ENCODE measurements at places on chromosomes 11 and 22.

DNA sequence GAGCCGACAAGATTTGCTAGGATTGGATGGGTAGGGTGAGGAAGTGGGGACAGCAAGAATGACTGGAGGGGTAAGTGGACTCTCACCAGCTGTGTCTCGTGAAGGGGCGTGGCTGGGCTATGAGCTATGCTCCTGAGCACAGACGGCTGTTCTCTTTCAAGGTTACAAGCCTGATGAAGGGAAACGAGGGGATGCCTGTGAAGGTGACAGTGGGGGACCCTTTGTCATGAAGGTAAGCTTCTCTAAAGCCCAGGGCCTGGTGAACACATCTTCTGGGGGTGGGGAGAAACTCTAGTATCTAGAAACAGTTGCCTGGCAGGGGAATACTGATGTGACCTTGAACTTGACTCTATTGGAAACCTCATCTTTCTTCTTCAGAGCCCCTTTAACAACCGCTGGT, 19.9 kb downstream of the F2 start:
- no peak for DNase-seq

GRCh38 chr11:35937700-35938099, 6.2 kb upstream of the LDLRAD3 start:
- no peak for DNase-seq

- no peak for DNase-seq
Measured at GRCh38 chr11:119885861-119886567, 157.0 kb upstream of the NECTIN1 start.

DNA sequence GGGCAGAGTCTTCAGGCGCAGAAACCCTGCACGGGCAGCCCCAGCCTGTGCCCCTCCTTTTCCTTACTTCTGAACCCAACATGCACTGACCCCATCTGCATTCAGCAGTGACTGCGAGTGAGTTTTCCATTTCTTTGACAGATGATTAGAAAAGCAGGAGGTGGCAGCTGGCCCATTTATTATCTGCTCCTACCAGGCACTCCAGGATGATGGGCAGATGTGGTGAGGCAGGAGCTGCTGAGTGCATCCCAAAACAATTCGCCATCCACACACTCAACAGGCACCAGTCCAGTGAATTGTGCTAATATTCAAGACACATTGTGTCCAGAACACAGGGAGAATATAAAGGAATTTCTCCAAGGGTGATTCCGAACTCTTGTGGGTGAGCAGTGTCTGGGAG, 208.5 kb downstream of the TENM4 start:
- no peak for DNase-seq

DNA sequence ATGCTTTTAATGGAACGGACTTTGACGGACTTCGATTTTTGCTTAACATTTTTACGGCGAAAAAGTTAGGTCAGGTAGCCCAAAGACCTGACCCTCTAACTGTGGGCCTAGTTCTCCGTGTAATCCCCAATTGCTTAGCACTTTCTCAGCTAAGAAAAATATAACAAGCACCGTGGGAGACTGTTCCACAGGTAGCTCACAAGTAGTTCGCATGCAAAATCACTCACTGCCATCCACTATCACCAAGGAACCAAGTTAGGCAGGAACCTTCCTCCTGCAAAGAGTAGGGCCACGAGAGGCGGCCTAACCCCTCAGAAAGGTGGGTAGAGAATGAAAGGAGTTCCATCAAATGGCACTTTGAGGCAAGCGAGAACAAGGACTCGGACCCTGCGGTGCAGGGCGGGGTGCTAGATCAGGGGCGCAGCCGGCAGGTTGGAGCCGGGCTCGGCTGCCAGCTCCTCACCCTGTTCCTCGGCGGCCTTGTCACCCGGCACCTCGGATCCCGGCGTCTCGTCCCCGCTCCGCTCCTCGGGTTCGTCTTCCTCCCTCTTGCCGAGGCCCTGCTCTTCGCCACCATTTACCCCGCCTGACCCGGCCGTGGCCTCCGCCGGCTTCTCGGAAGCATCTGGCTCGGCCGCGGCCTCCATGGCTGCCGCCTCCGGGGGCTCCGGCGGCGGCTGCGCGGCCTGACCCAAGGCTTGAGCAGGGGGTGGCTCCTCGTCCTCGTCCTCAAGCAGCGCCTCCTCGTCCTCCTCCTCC, 922 bp downstream of the HNRNPUL2 start:
- DNase-seq: no peak

DNA sequence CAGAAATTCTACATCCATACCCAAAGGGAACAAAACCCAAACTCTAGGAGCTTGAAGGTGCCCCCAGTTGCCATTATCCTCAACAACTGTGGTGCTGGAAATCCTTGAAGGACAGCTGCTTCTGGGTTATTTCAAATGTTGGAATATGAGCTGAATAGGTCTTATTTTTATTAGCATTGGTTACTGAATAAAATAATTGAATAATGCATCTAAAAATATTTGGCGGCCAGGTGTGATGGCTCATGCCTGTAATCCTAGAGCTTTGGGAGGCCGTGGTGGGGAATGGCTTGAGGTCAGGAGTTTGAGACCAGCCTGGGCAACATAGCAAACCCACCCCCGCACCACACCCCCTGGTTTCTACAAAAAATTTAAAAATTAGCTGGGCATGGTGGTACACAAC, 10.9 kb downstream of the PAMR1 start:
- no peak for DNase-seq

- DNase-seq: no peak
Measured at GRCh38 chr22:49514641-49515040, 313.0 kb downstream of the BRD1 start.

- no peak for DNase-seq
Measured at GRCh38 chr11:59281177-59281576, 68.5 kb upstream of the MPEG1 start.

DNA sequence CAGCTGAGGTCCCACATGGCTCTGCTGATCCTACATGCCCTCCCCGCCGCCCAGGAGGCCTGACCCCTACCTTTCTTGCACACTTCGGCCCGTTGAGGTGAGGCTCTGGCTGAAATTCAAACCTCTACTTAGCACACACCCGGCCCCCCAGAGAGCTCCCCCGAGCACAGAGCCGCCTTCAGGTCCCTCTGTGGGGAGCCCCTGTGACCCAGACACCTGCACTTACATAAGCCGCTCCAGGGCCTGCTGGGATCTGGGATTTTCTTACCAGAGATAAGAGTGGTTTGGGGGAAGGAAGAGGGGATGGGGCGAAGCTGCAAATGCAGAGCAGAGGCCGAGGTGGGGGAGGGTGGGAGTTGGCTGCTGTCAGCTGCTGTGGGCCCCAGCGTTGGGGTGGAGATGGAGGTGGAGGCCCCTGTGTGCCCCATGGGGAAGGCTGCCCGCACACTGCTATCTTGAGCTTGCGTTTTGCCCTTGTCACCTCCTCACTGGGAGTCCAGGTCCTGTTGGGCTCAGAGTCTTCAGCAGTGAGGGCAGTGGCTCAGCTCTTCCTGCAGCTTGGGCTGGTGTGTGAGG, 30.6 kb downstream of the CAPN1 start:
- DNase-seq: no peak

DNA sequence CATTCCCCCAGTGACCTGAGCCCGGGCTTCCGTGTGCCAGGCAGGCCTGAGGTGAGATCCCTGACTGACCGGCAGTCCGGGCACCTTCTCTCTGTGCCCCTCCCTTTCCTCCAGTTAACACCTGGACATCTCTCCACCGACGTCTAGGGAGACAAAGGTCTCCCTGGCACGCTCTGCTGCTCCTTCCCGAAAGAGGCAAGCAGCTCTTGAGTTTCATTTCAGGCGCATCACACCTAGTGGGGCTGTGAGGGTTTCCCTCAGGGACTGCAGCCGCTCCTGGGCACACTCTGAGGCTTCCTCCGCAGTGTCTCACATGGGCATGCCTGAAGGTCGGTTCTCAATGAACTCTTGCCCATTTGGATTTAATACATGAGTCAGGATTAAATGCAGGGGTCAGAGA, 322.7 kb downstream of the CTTN start:
- DNase-seq: no peak

DNA sequence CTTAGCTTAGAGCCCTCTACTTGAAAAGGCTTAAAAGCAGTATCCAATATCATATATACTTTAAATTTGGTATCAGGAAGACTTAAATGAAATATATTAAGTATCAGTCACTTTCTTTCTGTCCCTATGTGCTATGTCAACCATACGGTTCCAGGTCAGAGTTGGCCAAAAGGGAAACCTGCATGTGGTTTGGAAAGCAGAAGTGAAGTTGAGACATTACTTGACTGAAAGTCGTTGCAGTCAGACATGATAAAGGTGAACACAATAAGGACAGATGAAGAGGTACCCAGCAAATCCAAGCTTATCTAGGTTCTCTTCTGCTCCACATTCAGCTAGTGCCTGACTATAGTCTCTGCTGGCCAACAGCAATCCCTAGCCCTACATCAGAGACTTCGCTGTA, 336.8 kb downstream of the KCNA4 start:
- no peak for DNase-seq

GRCh38 chr22:21590809-21591641, 23.5 kb downstream of the UBE2L3 start:
- no peak for DNase-seq

DNA sequence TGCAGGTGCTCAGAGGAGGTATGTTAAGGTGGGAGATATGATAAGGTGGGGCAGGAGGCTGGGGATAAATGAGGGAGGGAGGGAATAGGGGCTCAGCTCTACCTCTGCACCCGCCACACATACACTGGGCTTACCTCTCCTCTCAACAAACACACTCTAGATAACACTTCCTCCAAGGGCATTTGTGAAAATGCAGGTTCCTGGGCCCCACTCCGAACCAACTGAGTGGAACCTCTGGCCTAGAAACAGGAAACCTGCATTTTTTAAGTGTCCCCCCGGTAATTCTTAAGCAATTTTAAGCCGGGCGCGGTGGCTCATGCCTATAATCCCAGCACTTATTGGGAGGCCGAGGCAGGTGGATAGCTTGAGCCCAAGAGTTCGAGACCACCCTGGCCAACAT, 46.5 kb upstream of the CD5 start:
- DNase-seq: no peak

GRCh38 chr11:69344570-69345145, 50.7 kb downstream of the MYEOV start:
- no peak for DNase-seq

DNA sequence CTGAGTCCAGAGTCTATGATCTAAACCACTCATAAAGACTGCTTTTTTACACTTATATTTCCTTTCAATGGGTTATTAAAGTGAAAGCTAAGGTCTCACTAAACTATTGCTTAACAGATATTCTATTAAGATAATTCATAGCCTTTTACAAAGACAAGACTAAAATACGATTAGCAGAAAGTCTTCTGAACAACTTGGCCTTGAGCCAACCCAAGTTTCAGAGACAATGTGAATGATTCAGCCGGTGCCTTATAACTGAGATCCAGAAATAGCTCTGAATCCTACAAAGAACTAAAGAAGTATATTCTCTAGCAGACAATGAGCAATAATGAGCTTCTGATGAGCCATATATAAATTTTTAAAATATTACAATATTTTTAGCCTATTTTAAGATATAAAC, 41.5 kb upstream of the CARD18 start:
- no peak for DNase-seq

DNA sequence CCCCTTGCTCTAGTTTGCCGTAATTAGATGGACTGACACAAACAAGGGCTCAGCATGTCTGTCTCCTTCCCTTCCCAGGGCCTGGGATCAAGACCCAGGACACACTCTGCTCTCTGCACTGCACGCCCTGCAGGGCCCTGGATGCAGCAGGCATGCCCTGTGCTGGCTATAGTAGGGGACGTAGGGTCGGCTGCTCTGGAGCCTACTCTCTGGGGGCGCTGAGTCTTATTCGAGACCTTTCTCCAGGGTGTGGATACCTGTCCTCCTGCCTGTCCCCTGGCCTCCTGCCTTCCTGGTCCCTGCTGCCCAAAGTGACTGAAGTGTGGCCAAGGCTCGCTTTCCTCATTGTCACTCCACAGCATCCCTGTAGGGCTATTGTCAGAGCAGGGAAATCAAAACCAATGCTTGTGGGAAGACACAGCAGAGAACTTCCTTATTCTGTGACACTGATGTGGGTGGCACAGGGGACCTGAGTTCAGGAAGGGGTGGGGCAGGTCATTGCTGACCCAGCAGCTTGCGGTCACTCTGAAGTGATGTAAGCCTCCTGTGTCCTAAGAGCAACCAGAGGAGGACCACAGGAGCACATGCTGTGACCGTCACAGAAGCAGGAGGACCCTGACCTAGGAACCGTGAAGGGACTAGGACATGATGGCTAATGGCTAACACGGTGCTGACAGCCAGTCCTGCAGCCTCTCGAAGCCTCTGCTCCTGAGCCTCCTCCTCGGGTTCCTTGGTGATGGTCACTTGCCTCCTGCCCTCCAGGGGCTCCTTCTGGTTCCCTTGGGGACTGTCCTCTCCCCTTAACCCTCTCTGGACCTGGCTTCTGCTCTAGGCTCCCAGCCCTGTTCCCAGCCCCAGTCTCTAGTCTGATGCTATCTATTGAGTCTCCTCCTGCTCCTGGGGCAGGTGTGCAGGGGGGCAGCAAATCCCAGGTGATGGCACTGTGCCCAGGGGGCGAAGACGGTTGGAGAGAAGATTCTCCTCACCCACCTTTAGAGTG, 10.3 kb downstream of the APOBEC3A start:
- no peak for DNase-seq

GRCh38 chr11:133832096-133832990, 13.0 kb downstream of the SPATA19 start:
- DNase-seq: no peak

GRCh38 chr11:57370941-57371340, 10.0 kb downstream of the PRG3 start:
- no peak for DNase-seq

GRCh38 chr11:62984451-62984991, at the start of gene SLC22A6:
Gene SLC22A6, minus strand, starts transcription at chr11:62984967. Its CDS starts 277 bp downstream, at chr11:62984690.
- DNase-seq: no peak

DNA sequence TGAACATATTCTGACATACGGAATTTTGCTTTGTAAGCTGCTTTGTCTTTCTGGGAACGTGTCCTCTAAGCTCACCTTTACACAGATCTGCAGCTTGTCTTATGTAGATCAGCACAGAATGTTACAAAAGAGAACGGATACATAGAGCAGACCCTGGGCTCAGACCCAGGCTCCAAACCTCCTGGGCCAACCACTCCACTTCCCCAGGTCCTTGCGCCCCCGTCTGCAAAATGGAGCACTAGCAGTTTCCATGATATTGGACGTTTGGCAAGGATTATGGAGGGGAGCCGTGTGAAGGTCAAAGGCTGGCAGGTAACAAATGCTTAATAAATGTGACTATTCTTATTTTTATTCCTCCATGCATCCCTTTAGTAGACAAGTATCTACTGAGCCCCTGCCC, 358.4 kb downstream of the CTTN start:
- DNase-seq: no peak

DNA sequence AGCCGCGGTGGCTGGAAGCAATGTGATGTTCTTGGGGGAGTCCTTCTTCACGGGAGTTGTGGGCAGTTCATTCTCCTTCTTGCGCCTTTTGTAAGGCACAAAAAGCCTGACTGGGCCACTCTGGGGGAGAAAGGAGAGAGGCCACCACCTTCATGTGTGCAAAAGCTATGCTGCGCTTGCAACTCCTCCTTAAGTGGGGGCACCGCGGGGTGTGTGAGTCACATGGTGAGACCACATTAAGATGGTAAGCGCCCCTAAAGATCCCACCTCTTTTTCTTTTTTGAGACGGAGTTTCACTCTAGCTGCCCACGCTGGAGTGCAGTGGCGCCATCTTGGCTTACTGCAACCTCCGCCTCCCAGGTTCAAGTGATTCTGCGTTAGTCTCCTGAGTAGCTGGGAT, 14.1 kb downstream of the DEAF1 start:
- no peak for DNase-seq

All from iPS DF 6.9 (cell line).